ENCODE measurements at places on chromosomes 7 and 10.

- no peak for DNase-seq
Measured at GRCh38 chr10:61618388-61618961, 44.3 kb upstream of the CABCOCO1 start.

GRCh38 chr7:125908711-125909110, 979.1 kb upstream of the POT1 start:
- DNase-seq = no peak

DNA sequence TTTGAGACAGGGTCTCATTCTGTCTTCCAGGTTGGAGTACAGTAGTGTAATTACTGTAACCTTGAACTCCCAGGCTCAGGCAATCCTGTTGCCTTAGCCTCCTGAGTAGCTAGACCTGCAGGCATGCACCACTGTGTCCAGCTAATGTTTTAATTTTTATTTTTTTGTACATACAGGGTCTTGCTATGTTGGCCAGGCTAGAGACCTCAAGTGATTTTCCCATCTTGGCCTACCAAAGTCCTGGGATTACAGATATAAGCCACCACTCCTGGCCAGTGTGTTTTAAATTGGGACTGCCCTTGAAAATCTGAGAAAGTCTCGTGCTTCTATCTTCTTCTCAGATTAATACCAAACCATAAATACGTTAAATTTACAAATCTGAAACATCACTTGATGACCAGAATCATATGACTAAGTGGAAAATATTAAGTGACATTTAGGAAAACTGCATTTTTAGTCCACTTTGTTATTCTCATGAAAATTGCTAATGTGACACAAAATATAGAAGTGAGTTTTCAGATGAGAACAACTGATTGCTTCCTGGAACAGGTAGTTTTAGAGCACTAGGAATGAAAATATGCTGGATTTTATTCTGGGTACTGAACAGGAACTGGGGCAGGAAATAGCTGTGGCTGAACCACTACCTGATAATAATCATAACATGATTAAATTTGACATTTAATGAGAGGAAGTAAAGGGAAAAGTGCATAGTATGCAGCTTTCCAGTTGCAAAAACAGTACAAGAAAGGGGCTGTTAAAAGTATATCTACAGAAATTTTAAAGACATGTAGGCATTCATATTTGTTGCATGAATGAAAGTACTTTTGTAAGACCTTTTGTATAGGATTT, 4.2 kb downstream of the PHTF2 start:
- no peak for DNase-seq

GRCh38 chr7:2362385-2363088, 7.9 kb downstream of the EIF3B start:
- no peak for DNase-seq

GRCh38 chr10:53570221-53570620, 797.6 kb upstream of the MBL2 start:
- no peak for DNase-seq

- no peak for DNase-seq
Measured at GRCh38 chr7:45387837-45388236, 186.3 kb upstream of the ADCY1 start.

DNA sequence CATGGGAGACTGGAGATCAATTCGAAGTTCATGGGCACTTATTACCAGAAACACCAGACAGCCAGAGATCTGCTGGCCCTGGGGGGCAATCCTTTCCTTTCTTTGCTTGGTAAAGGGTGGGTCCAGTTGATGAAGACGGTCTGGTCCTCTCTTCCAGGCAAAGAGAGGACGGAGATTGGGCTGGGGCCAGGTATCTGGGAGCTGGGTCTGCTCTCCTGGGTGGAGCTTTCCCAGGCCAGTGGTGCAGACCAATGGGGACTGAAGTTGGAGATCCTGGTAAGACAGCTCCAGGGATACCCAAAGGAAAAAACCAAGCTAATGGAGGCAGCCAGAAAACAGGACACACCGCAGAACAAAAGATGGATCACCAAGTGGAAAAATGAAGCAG, 18.3 kb downstream of the NOD1 start:
- no peak for DNase-seq

- DNase-seq = no peak
Measured at GRCh38 chr10:3106928-3107425, 39.6 kb downstream of the PFKP start.

- no peak for DNase-seq
Measured at GRCh38 chr10:22554461-22555182, 159.8 kb downstream of the PIP4K2A start.
